Cardiac muscle cell (in vitro differentiated cells and primary cell): ENCODE measurements at places on chromosomes 6 and 20. TPM values are rescaled to one million over a fixed set of nuclear protein-coding genes. Genes with fewer than 3 reads are reported as not detected.

DNA sequence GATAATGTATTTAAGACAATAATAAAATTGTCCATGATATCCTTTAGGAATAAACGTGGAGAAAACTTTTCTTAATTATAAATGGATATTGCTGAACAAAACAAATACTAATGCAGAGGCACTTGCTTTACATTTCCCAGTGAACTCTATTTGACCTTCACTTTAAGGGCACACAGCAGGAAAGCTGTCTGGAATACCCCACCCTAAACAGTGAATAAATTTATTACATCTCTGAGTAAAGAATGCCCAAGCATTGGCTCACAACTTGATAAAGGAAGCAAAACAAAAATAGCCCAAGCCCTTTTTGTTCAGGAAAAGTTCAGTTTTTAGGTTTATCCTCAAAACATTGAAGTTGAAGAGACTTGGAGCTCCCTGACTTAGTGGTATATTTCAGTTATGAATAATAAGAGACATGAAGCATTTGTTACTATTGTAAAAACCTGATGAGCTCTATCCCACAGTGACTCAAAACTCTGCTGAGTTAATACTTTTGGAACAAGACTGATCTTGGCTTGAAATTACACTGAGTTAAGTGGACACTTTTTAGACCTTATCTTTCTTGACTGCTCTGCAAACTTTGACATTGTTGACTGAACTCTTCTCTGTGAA is 353.9 kb downstream of the BCKDHB start:
- no peaks in the 10 kb centered on the region for H3K4me1 ChIP-seq
- no peak overlapping the region for H3K27ac ChIP-seq
- no peaks in the 10 kb centered on the region for H3K27me3 ChIP-seq
- H3K4me3 ChIP-seq: no peak overlapping the region
- no peaks in the 10 kb centered on the region for H3K36me3 ChIP-seq

DNA sequence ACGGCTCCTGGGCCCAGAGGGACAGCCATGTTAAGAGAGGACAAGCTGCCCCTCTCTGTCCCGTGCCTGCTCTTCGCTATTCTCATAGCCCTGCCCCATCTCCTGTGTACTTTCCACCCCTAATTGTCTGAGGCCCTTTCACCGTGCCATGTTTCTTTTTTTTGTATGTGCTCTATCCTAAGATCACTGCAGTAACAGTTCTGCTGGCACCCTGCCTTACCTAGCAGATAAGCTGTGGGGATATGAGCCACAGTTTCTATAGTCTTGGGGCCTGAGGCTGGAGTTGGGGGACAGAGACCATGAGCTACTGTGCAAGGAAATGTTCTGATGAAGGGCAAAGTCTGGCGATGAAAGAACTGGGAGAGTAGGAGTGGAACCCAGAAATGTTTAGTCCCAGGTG is 269.5 kb upstream of the CITED2 start:
- peaks cover 13% of the 10 kb centered on the region for H3K4me1 ChIP-seq
- H3K4me3 ChIP-seq: no peak overlapping the region
- no peaks in the 10 kb centered on the region for H3K36me3 ChIP-seq
- H3K27ac ChIP-seq: no peak overlapping the region

- H3K27ac ChIP-seq: no peak overlapping the region
- H3K36me3 ChIP-seq: no peaks in the 10 kb centered on the region
- no peaks in the 10 kb centered on the region for H3K27me3 ChIP-seq
- H3K4me3 ChIP-seq: no peak overlapping the region
- DNase-seq: no peak
Measured at GRCh38 chr6:56388415-56388755, 141.0 kb upstream of the COL21A1 start.

- H3K27me3 ChIP-seq: no peaks in the 10 kb centered on the region
- no peak for DNase-seq
- peaks cover 13% of the 10 kb centered on the region for H3K4me1 ChIP-seq
- H3K4me3 ChIP-seq: no peak overlapping the region
Measured at GRCh38 chr6:91438570-91438969, 851.7 kb upstream of the MAP3K7 start.

DNA sequence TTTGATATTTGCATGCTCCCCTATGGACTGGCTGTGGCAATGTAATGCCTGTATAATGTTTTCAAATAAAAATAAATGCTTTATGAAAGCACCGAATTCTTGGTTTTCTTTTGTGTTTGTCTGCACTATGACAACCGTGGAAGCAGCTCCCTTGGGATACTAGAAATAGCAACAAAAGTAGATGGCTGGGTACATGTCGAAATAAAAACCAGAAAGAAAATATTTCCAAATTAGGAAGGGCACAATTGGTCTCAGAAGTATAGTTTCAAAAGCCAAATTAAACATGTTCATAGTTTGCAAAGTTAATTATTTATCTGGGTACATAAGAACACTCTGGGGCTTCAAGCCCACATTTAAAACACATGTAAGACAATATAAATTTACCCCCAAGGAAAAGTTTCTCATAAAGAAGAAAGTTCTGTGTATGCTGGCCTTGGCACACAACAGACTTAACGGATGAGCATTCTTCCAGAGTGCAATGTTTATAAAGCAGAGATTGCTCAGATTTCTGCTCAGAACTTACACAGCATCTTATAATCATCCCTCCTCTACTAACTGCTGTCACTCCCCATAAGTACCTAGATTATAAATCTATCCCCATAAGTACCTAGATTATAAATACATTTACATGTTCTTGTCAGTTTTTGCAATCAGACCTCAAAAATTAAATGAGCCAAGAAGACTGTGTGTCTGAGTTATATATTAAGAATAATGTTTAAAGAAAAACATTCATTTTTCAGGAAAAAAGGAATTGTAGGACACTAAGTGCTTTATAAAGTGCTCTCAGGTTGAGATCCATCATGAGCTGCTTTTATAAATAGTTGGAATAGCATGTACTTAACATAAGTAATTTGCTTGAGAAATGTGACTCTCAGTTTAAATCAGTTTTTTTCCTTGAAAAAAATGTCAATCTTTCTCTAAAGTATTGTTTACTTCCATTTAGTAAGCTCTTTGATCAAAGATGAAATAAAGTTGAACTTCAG is 230.2 kb upstream of the PLN start:
- no peaks in the 10 kb centered on the region for H3K36me3 ChIP-seq
- no peak overlapping the region for H3K27ac ChIP-seq
- no peaks in the 10 kb centered on the region for H3K27me3 ChIP-seq
- no peak for DNase-seq
- no peak overlapping the region for H3K4me3 ChIP-seq

GRCh38 chr6:155247618-155248007 is 16.2 kb upstream of the CLDN20 start:
- H3K4me3 ChIP-seq: no peak overlapping the region
- no peaks in the 10 kb centered on the region for H3K36me3 ChIP-seq
- no peak overlapping the region for H3K27ac ChIP-seq
- H3K27me3 ChIP-seq: no peaks in the 10 kb centered on the region
- H3K4me1 ChIP-seq: no peaks in the 10 kb centered on the region
- no peak for DNase-seq

DNA sequence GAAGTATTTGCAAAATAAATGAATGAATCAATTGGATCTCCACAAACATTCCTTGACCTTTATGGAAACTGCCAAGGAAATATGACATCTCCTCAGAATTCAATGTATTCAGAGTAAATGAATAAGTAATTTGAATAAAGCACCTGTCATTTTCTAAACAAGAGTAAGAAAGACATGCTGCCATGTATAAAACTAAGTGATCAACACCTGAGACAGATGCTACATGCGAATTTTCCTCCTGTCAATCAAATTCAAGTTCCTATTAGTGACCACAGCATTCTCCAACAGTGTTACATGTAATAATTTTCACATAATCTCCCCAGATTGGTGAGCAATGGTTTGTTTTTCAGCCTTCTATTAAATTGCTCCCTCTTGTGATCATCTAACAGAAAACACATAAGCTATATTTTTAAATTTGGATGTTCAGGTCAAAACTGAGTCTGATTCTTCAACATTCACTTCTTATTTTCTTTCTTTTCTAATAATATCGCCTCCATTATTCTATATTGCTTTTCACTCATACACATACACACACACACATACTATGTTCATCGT is 163.2 kb upstream of the RNF217 start:
- H3K4me3 ChIP-seq: no peak overlapping the region
- H3K27me3 ChIP-seq: no peaks in the 10 kb centered on the region
- H3K4me1 ChIP-seq: no peaks in the 10 kb centered on the region
- no peaks in the 10 kb centered on the region for H3K36me3 ChIP-seq
- DNase-seq: no peak
- no peak overlapping the region for H3K27ac ChIP-seq

DNA sequence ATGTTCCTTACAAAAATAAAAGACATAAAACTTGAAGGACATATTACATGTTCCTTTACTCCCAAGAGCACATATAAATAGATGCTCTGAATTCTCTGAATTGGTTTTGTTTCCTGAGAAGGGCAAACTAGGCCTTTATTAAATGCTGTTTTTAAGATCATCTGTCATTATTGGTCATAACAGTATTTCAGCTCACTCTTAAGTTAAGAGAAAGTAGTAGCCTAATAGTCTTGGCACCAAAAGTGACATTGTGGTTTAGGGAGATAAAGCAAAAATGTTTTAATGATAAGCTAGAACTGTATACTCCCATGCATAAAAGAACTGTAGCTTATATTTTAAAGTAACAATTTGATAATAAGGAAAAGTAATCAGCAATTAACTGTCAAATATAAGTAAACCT is 361.1 kb upstream of the PTCHD4 start:
- no peak overlapping the region for H3K27ac ChIP-seq
- no peaks in the 10 kb centered on the region for H3K27me3 ChIP-seq
- no peak overlapping the region for H3K4me3 ChIP-seq

- H3K4me3 ChIP-seq: no peak overlapping the region
- H3K4me1 ChIP-seq: no peaks in the 10 kb centered on the region
- no peak overlapping the region for H3K27ac ChIP-seq
- no peak for DNase-seq
Measured at GRCh38 chr6:31351401-31352309, 5.3 kb downstream of the HLA-B start.

Gene VEGFA
- 409 and 626 TPM in 2 replicates for total RNA-seq

Gene PLG
- not detected in 2 replicates for total RNA-seq

Gene DNMT3B
- total RNA-seq: 11.9 and 24.3 TPM in 2 replicates

Gene PPP2R5D
- 58.2 and 70.0 TPM in 2 replicates for total RNA-seq
